ENCODE measurements at places on chromosomes 2 and 18. TPM values are rescaled to one million over a fixed set of nuclear protein-coding genes. Genes with fewer than 3 reads are reported as not detected.

Gene BCL11A
- not detected for total RNA-seq

Gene MC5R
- total RNA-seq: not detected

Gene CYP26B1
- 16.2 TPM for total RNA-seq

Gene ACKR3
- total RNA-seq: 19.4 TPM

Gene ASAP2
- 39.8 TPM for total RNA-seq

Gene TMX3
- total RNA-seq: 24.2 TPM

Gene ADGRF3
- total RNA-seq: 0.10 TPM

Gene SLC16A14
- 0.99 TPM for total RNA-seq

Gene GPR17
- 0.19 TPM for total RNA-seq
